Stimulated activated CD4-positive, alpha-beta T cell treated with anti-CD3 and anti-CD28 coated beads, Interleukin-4, amount 100 ng/mL, for 48 hours (primary cell): ENCODE measurements at places on chromosomes 3 and 15.

- DNase-seq, result no peak
Measured at GRCh38 chr3:113717308-113717707, 20.9 kb upstream of the USF3 start.

DNA sequence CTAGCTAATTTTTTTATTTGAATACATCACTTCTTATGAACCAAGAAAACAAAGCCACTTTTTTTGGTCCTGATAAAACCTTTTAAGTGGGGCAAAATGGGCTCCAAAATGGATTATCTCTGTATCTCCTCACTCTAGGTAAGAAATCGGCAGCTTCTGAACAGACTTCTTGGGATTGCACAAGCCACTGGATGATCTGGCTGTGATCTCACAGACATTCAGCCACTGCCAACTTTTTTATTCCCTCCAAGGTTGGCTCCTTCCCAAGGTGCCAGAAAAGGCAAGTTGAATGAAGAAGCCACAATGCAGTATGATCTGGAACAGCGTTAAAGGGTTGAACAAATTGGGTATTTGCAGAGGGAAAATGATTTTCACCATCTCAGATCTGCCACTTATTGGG lies 73.2 kb downstream of the PRICKLE2 start:
- DNase-seq, result no peak

DNA sequence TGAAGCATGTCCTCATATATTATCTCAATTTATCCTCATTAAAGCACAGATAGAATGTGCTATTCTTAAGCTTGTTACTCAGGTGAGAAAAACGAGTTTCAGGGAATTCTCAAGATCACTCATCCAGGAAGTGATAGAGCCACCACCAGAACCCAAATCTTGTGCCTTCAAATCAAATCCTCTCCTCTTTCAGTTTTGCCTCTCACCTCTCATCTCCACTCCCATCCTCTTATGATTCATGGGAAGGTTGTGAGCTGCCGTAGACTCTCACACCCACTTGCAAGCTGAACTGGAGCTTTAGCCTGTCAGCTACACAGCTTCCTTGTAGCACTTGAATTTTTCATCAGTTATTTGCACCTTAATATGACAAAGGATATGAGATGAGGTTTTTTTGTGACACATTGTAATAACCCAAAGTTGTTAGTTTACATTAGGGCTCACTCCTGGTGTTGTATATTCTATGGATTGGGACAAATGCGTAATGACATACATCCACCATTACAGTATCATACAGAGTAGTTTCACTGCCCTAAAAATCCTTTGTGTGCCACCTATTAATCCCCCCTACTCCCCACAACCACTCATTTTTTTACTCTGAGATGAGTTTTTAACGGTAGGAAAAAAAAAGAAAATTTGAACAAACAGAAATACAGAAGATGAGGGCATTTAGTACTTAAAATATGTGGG lies 25.7 kb downstream of the GPR15 start:
- DNase-seq, result peak; percentile 50

DNA sequence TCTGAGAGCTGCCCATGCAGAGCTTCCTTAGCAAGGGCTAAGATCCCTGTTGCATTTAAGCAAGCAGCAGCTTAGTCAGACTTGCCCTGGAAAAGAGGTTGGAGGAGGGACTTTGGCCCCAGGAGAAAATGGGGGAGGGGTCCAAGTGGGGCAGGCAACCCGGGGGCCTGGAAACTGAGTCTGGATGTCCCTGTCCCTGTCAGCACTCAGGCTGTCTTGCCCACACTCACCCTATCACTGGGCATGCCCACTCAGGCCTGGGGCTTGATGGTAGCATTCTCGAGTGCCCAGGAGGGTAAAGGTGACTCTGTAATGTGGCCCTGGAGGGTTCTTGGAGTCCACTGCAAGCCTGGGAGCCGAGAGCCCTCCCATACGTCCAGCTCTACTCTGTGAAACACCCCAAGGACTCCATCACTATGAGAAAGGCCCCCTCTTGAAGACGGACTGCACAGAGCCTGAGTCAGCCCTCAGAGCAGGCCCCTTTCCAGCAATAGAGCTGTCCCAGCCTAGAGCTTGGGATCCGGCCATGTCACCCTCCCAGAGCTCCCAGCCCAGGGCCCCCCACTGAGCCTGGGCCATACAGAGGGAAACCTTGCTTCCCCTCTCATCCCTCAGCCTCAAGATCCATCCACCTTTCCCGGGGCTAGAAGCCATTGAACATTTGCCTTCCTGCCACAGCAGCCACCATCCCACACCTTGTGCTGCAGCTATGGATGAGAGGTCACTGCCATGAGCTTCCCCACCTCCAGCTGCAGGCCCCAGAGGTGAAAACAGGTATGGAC lies 13.4 kb downstream of the MYL3 start:
- no peak for DNase-seq

- no peak for DNase-seq
Measured at GRCh38 chr15:73681063-73681462, 3.1 kb upstream of the CD276 start.

DNA sequence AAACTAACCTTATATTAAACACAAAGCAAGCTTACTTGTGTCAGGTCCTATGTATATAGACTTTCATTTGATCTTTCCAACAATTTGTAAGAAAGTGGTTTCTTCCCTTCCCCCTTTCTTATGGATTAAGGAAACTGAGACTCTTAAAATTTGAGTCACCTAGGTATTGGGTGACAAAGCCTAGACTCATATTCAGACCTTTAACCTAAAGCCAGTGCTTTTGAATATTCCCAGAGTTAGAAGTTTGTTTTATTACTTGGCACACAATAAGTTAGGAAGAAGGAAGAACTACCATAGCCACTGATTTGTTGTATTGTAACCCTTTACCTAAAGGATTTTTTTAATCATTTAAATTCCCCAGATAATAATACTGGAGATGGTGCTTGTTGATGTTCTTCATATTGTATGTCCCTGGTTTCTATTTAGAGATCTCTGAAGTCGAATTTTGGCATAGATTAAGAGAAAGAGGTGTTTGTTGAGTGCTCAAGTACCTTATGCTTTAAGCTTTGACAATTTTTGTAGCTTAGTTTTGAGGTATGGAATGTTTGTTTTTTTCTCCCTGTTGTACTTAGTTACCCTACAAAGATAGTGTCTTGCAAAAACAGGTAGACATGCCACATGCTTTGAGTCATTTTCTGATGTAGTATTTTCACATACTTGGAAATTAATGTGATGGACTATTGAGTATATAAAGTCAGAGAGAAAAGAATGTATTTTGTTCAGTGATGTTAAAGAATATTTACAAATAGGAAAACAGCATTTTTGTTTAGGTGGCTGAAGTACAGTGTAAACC lies 11.2 kb downstream of the TSC22D2 start:
- no peak for DNase-seq

DNA sequence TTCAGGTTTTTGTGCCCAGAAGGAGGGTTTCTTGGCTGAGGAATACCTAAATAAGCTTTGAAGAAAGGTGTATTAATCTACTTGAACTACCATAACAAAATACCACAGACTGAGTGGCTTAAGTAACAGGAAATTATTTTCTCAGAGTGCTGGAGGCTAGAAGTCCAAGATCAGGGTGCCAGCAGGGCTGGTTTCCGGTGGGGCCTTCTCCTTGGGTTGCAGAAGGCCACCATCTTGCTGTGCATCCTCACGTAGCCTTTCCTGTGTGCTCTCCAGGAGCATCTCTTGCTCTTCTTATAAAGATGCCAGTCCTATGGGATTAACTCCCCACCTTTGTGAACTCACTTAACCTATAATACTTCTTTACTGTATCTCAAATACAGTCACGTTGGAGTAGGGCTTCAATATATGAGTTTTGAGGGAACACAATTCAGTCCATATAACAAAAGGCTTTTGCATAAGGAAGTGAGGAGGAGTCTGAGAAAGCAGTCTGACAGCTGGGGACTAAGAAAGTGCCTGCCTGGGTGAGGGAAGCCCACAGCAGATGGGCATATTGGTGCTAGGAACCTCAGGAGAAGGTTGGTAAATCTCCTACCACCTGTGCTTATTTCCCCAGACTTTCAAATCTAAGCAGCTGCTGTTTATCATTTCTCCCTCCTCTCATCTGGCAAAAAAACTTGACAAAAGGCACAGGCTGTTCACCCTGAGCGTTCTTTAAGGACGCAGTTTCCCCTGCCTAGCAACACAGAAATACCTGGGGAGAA lies 89.6 kb upstream of the CBLB start:
- no peak for DNase-seq

GRCh38 chr3:60048447-60048848 lies 998.6 kb upstream of the CFAP20DC start:
- no peak for DNase-seq

DNA sequence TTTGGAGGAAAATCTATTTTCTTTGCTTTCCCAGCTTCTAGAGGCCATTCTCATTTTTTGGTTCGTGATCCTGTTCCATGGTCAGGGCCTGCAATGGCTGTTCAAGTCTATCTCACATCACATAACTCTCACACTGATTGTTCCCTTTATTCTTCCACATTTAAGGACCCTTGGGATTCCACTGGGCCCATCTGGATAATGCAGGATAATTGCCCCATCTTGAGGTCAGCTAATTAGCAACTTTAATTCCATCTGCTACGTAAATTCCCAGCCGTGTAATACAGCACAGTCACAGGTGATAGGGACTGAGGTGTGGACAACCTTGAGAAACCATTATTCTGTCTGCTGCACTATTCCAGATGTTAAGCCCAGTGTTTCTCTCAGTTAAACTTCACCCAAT lies 311.6 kb upstream of the CNTN4 start:
- DNase-seq, result no peak

- DNase-seq, result no peak
Measured at GRCh38 chr3:13086531-13086981, 13.3 kb upstream of the IQSEC1 start.

DNA sequence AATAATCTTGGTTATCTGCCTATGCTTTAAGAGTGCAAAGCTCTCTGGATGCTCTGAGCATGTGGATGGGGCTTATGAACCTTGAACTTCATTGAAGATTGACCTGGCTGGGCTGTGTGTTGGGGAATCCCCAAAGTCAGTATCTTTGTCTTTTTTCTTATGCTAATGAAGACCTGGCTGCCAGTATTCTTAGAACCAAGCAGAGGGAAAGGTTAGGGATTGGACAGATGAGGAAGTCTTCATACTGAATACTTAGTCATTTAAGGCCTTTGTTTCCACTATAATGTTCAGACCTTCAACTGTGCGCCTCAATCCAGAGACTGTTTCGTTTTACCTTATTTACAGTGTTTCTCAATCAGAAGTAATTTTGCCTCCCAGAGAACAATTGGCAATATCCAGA lies 42.5 kb upstream of the CMTM7 start:
- DNase-seq, result no peak

DNA sequence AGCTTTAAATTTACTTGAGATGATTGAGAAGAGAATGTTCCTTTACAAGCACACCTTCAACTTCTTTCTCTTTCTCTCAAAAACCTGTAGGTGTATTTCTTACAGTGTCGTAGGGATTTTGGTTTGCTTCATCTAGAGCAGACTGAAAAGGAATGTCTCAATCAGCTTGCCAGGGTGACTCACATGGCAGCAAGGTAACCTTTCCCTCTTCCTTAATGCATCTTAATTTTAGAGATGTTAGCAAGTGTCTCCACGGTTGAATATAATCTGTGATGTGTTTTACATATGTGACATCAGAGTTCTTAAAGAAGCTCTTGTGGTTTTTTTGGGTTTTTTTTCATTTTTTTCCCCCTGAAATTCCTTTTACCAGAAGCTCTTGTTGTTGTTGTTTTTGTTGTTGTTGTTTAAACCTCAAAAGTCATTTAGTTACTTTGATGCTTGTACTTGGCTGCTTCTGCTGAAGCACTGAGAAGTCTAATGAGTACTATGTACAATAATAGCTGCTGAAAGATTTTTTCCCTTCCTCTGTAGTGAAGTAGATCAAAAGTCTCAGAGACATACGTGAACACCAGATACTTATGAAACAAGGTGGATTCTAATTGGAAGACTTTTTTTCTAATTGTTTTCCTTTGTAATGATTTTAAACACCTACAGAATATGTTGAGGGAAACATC lies 83.1 kb downstream of the RETNLB start:
- DNase-seq, result no peak

GRCh38 chr3:178042376-178042775 lies 493.9 kb upstream of the KCNMB2 start:
- no peak for DNase-seq

- no peak for DNase-seq
Measured at GRCh38 chr3:65587650-65588439, 450.9 kb downstream of the MAGI1 start.

DNA sequence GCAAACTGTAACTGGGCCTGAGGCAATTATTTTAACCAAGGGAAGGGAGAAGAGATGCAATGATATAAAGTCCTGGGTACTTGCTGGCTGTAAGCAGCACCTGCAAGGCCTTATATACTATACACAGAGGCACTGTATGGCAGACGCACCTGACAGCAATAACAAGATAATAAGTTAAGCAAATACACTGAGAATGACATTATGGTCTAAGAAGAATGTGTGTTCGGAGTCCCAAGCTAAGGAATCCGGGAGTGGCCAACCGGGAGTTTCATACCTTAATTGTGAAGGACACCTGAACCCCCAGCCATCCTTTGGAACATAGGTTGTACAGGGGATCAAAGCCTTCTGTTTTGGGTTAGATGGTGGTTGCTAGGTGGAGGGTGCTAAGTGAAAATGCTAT lies 13.7 kb downstream of the FAM240A start:
- DNase-seq, result no peak

DNA sequence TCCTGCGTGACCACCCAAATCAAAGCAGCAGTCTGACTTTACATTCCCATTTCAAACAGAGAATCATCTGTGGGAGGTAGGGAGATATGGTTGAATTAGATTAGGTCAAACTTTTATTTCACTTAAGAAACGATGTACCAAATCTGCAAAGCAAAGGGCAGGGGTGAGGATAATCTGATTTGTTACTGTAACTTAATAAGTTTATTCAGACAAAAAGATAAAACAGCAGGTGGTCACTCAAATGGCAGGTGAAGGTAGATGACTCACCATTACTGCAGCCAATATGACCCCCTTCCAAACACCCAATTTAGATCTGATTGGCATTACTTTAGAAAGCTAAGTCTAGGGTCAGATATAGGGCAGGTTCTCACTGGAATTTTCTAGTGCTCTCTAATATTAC lies 651.0 kb upstream of the NAALADL2 start:
- no peak for DNase-seq

DNA sequence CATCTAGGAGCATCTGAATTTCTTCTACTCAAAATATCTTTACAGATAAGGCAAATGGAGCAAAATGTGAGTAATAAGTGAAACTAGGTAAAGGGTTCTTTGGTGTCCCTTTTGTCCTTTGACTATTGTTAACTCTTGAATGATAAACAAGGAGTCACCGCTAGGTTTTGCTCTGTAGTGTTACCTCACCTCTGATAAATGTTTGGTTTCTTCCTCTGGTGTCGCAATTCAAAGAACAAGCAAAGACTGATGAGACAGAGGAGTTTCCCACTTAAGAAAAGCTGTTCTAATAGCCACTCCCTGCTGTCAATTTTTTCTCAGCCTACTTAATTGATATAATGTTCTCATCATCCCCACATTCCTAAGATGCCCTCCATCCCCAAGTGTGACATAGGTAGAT lies 925.9 kb downstream of the IGSF11 start:
- DNase-seq, result no peak

GRCh38 chr15:65916664-65917406 lies 47.5 kb downstream of the RAB11A start:
- DNase-seq, result peak; percentile 20

GRCh38 chr3:110568246-110568645 lies 503.4 kb upstream of the NECTIN3 start:
- DNase-seq, result no peak
